ENCODE measurements at places on chromosomes 13 and 19.
A peak's percentile ranks its signal among the peaks of the same experiment; 100 is the strongest.

DNA sequence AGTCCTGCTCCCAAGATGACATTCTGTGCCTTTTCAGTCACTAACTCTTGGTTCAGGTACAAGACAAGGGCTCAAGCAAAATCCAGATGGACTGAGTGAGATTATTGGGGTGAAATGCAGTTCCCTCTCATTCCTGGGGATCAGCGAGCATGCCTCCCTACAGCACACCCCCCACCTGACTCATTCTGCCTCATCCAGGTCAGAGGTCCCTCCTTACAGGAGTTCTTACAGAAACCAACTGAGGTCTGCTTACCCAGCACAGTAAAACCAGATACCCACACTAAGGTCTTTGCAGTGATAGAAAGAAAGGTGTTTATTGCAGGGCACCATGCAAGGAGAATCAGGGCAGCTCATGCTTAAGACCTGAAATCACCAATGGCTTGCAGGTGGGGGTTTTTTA is 21.6 kb upstream of the MRI1 start:
- no peak for DNase-seq

DNA sequence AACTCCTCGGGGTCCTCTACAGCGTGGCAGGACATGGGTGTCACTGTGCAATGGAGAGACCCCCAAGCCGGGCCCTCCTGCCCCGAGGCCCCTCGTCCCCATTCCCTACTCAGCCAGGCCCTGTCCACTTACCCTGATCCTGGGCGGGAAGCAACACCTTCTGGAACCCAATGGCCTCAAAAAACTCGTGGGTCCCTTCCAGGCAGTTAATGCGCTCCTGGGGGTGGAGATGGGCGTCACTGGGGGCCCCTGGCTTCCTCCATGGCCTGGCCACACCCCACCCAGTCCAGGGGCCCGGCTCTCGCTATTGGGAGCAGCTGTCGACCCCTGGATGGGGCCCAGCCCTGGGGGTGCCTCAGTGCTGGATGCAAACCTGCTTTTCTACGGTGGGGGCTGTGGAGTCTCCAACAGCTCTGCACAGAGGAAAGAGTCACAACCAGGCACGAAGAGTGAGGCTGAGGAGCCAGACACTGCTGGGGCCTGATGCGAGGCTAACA is 10.8 kb downstream of the UBXN6 start:
- no peak for DNase-seq

DNA sequence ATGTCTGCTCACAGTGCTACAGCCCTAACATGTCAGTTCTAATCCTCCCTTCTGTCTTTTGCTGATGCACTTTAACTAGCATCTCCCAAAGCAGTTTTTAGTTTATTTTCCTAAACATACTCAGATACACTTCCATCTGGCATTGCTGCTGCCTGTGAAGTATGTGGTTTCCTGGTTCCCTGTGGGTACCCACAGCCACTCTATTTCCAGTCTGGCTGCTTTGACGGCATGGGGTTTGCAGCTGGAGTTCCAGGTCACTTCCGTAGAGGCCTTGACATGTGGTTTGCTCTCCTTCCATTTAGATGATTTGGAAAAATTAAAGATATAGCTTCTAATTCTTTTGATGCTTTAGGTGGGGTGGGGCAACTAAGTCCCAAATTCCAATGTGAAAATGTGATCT is 375.5 kb downstream of the PCDH20 start:
- DNase-seq, result no peak

DNA sequence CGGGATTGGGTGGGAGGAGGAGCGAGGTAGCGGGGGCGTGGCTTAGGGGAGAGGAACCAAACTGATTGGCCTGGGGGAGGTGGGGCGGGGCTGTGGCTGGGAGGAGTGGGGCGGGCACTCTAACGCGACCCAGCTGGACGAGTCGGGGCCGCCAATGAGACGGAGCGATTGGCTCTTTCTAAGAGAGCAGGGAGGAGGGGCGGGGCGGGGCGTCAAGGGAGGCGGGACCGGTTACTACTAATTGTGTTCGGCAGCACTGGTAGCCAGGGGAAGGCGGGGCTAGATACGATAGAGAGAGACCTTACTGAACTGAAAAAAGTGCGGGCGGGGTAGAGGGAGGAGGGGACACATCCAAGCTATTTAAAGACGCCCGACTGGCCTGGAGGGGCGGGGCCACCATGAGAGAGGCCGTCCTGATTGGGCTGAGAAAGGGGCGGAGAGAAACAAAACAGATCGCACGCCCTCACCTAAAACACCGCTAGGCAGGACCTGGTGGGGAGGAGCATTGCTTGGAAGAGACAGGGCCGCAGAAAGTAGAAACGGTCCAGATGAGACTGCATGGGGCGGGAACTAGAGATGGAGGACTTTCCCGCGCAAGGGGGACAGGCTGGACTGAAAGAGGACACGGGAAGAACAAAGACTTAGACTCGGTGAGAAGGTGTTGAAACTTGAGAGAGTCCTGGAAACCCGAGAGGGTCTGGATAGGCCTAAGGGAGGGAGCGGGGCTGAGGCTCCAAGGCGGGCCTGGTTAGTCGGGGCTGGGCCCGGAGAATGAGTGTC is at the start of gene KCNC3:
Gene KCNC3 (minus strand): TSS at position 232 of the 780 bp plus-strand sequence. CDS start 295 bp downstream, outside the sequence.
- peak; percentile 93 for DNase-seq

DNA sequence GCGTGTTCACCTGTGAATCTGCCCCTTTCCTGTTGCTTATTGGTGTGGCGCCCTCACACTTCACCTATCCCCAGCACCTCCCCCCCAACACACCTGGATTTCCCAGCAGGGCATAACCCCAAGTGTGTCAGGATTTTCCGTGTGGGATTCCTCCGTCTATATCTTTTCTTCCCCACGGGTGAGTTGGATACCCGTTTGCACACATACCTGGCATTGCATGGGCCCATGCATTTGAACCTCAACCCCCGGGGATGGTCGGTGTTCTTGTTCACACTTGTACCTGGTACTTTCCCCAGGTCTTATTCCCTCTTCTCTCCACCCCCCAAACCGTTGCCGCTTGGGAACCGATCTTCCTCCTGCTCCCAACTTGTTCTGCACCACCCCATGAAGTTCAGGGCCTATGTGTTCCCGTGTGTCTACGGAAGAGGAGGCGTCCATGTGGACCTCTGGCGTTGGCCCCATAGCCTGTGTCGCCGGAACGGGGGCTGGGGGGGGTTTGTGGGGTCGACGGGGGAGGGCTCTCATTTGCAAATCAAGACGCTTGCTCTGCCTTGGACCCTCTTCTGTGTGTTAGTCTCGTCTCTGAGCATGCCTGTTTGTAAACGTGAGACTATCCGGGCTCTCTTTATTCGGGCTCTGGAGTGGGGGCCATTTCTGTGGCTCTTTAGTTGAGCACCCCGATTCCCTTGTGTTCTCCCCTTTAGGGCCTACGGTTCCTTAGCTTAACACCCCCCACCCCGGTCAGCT is 1.7 kb downstream of the PRR12 start:
- no peak for DNase-seq

GRCh38 chr19:37346091-37346490 is 24.8 kb upstream of the ZNF527 start:
- no peak for DNase-seq

GRCh38 chr13:97851269-97851668 is 102.2 kb upstream of the IPO5 start:
- DNase-seq, result no peak

- no peak for DNase-seq
These were observed 967 bp upstream of the NR2C2AP start for GRCh38 chr19:19204181-19204580.

DNA sequence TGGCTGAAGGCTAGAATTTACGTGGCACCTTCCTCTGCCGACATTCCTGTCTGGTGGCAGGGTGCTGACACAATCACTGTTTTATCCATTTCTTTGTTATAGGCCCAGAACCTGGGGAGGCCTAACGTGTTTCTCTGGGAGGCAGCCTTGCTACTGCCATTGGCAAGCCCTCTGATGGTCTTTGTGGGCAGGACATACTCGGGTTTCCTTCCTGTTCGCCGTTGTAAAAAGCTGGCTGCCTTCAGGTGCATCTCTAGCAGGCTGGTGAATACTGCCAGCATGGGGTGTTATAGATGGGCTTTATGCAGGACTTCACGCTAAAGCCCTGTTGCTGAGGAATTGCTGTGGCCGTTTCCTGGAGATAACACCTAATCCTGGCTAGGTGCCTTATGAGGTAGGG is 28.1 kb downstream of the B3GLCT start:
- no peak for DNase-seq

DNA sequence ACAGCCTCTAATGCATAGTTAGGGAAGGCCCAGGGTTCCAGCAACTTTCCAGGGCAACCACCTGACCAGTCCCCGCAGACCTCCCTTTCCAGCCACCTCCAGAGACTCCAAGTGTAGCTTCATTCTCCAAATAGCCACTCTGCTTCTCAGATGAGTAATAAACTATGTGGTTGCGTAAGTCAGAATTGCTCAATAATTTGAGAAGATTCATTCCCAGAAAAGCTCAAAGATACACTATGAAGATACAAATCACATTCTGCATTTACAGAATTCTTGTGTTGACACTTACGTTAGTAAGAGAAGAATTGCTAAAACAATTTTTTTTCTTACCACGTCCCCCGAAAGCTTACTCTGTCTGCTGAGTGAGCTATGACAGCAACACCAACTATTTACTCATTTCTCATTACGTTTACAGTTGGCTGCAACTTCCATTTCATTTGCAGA is 8.2 kb upstream of the LATS2 start:
- DNase-seq, result peak; percentile 91

GRCh38 chr13:113393226-113393562 is 29.3 kb upstream of the GRTP1 start:
- DNase-seq, result no peak

GRCh38 chr19:19371059-19371458 is 34.4 kb upstream of the GATAD2A start:
- DNase-seq, result no peak

DNA sequence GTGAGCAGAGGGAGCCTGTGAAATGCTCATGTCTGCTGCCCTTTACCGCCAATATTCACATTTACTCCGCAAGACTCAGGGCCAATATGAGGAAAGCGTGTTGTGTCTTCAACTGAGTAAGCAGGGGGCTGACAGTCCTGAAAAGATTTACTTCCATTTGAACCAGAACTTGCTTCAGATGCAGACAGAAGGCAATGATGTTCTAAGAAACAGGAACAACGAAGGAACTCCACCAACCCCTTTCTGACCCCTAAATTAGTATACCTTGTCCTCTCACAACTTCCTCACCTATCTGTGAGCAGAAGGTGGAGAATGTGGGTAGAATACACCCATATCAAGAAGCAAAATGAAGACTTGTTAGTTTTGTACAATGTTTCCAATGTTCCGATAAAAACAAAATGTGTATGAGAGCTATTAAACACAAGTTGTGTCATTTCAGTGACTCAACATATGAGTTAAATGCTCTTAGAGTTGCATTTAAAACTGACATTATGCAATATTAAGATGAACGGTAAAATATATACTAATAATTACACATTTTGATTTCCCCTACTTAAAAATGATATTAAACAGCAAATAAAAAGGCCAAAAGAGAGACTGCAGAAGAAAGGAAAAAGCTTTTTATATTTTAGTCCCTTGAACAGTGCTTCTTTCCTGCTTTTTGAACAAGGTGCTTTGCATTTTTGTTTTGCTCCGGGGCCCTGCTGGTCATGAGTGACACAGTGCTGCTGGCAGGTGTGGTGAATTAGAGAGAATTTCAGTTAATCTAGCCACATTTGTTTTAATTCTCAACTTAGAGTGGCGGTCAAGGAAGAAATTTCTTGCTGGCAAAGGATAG is 16.0 kb downstream of the TMEM272 start:
- no peak for DNase-seq

All from epithelial cell of proximal tubule (primary cell).